ENCODE measurements at places on chromosomes 5 and 9.

DNA sequence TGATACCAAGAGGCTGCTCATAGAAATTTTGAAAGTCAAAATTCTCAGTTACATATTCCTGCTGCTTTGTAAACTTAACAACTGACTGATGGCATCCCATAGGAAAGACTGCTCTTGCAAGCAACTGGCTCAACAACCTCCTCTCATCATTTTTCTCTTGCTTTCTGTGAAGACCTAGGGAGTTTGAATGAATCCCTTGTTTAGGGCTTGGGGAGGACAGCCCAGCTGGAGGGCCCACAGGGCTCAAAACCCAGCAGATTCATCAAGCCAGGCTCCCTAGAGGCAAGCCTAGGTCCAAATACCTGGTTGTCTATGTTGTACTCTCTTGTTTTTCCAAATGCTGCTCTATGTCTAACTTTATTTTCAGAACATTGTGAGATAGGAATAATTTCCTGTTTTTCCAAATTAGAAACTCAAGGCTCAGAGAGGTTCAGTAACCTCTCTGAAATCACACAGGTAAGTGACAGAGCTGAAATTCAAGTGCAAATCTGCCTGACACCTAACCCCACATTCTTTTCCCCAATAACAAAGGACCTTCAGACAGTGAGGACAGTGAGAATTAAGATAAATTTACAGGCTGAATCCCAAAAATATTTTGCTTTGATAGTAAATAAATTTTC, 558.9 kb upstream of the KLF4 start:
- DNase-seq = no peak

GRCh38 chr5:140145818-140146522, 20.2 kb downstream of the IGIP start:
- peak; percentile 39 for DNase-seq

GRCh38 chr5:152264645-152265254, 140.3 kb downstream of the NMUR2 start:
- no peak for DNase-seq

- DNase-seq = no peak
Observed at GRCh38 chr5:61805101-61805500, 473.0 kb downstream of the ZSWIM6 start.

- DNase-seq = no peak
Observed at GRCh38 chr5:132761321-132762240, 14.4 kb downstream of the CCNI2 start.

GRCh38 chr9:72904267-72905093, 48.4 kb downstream of the ALDH1A1 start:
- DNase-seq = no peak

- no peak for DNase-seq
Observed at GRCh38 chr9:96342571-96343245, 40.7 kb upstream of the HSD17B3 start.

DNA sequence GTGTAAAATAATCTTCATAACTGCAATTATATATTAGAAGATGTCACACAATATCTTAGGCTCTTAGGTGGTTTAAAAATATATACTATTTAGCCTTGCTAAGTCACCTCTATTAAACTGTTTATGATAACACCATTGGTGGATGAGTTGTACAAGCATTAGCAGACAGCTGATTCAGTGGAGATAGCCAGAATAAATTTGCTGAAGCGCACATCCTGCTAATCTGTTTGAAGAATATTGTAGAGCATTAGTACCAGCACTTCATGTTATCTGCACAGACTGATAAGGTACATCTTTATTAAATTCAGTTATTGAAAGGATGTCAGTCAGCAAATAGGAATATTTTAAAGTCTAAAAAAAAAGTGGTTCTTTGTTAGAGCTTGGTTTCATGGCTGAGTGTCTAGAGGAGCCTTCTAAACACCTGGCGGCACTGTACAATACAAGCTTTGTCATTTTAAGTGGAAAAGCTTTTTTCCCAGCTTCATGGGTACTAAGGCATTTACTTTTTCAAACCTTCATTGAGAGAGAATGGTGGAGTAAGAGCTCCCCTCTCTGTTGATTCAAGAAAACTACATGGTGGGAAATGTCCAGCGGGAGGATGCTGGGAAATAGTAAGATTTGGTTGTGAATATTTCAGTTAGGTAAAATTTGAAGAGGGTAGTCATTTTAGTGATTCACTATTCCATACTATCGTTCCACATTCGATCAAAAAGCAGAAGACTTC, 275.1 kb downstream of the SLF1 start:
- no peak for DNase-seq

GRCh38 chr9:96136992-96137670, 164.8 kb downstream of the HSD17B3 start:
- DNase-seq = no peak

DNA sequence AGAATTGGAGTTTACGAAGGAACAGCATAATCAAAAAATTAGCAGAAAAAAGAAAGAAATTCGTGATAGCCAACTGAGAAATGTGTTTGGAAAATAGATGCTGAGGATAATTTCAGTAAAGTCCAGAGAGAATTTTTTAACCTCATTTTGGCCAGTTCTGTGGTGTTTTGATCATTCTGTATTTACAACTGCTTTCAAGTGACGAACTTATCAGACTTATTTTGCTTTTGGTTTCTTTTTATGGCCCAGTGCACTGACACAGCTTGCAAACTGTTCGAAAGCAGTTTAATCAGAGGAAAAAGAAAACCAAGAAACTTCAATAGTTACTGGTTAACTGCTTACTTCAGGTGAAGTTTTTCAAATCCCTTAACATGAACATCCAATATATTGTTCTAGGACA, 1.9 kb downstream of the SDHA start:
- DNase-seq = no peak

- DNase-seq = no peak
Observed at GRCh38 chr5:142032150-142032549, 19.3 kb upstream of the GNPDA1 start.

DNA sequence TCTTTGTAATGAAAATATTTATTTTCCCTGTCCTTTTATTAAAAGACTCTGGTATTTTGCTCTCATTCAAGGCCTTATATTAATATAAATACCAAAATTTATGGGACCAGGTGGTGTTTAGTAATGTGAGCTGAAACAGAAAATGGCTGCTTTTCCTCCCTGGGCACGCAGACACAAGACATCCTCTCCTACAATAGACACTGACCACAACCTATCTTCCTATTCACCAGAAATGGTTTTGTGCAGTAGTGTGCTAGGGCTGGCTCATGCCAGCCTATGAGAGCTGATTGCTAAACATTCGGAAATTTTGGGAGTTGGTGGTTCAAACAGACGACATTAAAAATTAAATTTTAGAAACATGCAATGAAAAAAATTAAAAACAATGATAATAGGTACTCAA, 338.2 kb downstream of the BNC2 start:
- DNase-seq = no peak

DNA sequence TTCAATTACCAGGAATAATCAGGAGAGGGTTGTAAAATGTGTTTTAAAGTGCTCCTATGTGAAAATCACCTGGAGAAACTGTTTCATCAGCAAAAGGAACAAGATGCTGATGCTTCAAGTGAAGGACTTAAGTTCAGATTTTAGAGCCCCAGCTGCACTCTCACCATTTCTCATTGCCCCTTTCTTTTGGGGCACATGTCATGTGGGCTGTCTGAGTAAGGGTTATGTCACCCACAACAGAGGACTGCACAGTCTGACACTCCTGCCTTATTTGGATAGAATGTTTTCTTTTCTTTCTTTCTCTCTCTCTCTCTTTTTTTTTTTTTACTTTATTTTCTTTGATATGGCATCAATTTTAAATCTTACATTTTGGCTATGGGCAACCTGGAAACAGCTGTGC, 204.1 kb upstream of the EFNA5 start:
- no peak for DNase-seq

DNA sequence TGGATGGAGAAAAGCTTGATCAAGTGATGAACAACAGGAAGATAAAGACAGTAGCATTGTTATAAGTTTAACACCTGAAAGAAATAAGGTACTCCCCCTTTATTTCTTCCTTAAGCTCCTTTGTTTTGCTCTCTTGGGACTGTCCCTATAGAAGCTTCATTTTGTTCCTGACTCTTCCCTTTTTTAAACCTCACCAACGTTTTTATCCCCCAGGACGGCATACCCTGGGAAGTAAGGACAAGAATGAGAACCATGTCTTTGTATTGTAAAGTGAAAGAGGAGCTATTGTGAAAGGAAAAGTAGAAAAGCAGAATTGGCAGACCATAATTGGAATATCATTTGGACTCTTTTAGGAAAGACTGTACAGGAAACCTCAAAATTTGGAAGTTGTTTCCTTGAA, 1368.6 kb upstream of the C9orf72 start:
- DNase-seq = no peak

- DNase-seq = no peak
Observed at GRCh38 chr9:93224591-93224990, 40.7 kb downstream of the WNK2 start.

- DNase-seq = no peak
Observed at GRCh38 chr9:70392850-70393249, 21.6 kb downstream of the KLF9 start.

DNA sequence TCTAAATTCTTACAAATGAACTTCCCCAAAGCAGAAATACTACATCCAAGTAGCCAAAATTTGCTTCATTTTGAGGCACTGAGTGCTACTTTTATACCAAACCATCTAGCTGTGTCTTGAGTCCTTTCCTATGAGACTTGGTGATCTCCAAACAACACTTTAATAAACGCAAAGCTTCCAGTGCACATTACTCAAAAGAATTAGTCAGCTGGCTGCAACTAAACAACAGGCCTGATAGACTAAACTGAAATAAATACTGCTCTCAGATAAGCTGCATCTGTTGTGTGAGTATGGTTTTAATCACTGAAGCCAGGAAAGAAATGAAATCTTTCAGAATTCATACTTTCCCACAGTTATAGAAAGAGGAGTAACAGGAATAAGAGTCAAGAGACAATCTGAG, 80.3 kb downstream of the VCAN start:
- no peak for DNase-seq

GRCh38 chr5:178207917-178208280, 3.6 kb downstream of the HNRNPAB start:
- no peak for DNase-seq

DNA sequence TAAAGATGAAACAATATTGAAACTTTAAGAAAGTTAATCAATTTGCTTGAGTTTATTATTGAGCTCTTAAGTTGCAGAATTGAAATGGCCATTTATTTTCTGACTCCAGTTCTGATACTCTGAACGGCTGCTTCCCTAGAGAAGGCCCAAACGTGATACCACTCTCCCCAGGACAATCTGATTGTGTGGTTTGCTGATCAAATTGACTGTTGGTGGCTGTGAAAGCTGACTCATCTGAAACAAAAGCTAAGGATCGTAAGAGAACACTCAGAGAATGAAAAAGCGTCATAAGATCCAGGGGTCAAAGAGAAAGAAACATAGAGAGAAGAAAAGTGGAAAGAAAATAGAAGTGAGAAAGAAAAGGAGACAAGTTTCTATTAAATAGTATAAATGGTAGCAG, 147.2 kb downstream of the IZUMO3 start:
- DNase-seq = no peak

- no peak for DNase-seq
Observed at GRCh38 chr5:2872676-2873075, 121.2 kb upstream of the IRX2 start.

GRCh38 chr9:86202338-86202882, 57.0 kb downstream of the C9orf153 start:
- DNase-seq = peak; percentile 6

- no peak for DNase-seq
Observed at GRCh38 chr5:139108063-139108824, 89.9 kb downstream of the SIL1 start.

DNA sequence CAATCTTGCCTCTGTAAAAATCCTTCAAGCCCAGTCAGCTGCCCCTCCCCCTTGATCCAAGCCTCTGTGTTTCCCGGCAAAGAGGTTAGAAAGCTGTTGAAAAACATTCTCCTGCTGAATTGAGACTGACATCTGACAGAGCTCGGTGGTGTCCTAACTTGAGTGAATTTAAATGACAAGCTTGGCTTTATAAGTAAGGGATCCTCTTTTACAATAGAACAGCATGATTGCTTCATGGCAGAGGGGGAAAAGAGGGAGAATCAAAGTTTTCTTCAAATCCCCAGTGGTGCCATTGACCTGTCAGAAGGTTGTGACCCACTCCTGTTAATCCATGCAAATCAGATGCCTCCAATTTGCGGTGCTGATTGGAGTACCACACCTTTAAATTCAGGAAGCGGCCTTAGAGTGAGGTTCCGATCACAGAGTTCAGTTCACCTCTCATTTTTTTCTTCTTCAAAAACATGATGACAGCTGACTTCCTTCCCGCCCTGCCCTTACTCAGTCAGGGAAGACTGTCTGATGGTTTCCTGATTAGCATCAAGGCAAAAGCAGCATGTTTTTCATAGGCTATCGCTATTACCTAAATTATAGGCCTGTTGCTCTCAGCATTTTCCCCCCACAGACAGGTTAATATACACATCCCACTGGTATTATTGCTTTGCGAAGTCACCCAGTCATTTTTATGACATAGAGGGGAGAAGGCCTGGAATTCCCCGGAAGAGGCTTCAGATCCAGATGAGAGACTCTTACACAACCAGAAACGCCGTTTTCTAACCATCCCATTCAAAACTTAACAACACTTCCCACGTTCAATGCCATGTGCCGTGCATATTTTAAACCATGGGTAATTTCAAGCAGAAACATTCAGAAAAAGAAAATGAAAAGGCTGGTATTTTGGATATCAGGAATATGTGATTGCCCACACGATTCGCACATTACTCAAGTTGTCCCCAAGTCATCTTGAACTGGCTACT, 141.4 kb downstream of the EBF1 start:
- no peak for DNase-seq

DNA sequence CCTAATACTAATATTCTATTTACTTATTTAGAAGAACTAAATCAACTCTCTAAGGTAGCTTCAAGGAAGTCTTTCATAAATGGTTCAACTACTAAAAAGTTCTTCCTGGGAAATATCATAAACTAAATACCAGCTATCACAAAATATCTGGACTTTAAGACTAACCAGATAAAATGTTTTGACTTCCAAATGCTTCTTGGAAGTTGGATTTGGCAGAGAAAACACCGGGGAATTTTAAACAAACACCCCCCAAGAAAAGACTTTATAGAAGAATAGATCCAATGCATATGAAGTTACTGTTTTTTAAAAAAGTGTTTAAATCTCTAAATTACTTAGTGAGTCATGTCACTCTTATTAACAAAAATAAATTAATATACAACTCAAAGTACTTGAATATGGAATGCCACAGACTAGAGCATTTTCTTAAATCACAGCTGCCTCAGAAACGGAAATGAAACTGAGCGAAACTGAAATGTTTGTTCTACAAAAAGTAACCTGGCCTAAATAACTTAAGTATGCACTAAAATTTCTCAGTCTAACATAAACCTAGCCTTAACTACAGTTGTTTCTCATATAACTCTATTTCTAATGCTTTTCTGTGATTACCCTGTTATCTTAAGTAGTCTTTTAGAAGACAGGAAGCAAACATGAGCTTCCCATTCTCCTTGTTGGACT, 6.8 kb downstream of the ABCA1 start:
- DNase-seq = no peak

All from activated CD4-positive, alpha-beta T cell treated with anti-CD3 and anti-CD28 coated beads, Interleukin-2, amount 50 U/mL, for 4 hours (primary cell).